OCI-M1 (cell line): ENCODE measurements at places on chromosomes 12 and 14.
A peak's percentile ranks its signal among the peaks of the same experiment; 100 is the strongest.

DNA sequence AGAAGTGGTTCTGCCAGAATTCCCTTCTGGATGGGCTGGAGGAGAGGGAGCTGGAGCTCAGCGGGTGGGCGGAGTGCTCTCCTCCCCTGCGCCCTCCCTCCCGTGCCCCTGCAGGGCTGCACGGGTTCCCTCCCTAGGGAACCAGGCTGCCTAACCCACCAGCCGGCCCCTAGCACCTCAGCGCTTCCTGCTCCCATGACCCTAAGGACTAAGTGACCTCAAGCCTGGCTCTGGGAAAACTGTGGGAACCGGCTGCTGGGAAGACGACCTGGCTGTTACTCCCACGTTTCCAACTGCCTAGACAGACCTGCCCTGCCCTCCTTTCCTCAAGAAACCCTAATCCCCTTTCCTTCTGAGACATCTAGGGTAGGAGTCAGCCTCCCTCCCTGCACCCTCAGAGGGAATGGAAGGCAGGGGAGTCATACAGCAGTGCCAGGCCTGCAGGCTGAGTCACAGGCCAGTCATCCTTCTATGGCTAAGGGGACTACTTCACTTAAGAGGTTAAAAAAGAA, 31.5 kb downstream of the SLC6A12 start:
- peak; percentile 31 for DNase-seq

- DNase-seq: peak; percentile 18
These were observed 131.4 kb upstream of the CCDC175 start for GRCh38 chr14:59707778-59708561.

- no peak for DNase-seq
These were observed 580.1 kb upstream of the SEL1L start for GRCh38 chr14:82113710-82114109.

- DNase-seq: no peak
These were observed 15.8 kb upstream of the NPFF start for GRCh38 chr12:53523131-53523530.

- peak; percentile 63 for DNase-seq
These were observed 562 bp upstream of the GLIPR1L2 start for GRCh38 chr12:75390156-75390898.

DNA sequence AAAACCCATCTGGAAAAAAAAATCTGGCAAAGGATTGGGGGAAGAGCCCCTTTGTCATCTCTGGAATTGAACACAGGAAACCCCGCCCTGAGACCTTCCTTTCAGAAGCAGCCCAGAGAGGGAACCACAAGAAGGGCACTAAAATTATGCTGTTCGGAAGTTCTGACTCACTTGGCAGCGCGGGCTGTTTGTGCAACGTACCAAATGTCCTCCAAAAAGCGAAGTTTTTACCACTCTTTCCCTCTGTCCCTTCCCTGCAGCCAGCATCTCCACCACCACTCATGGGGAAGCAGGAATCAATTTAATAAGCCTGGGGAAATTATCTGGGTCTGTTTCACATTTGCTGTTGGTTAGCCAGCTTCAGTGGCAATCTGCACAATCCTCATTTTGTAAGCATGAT, 3.2 kb upstream of the SYNE3 start:
- peak; percentile 25 for DNase-seq

DNA sequence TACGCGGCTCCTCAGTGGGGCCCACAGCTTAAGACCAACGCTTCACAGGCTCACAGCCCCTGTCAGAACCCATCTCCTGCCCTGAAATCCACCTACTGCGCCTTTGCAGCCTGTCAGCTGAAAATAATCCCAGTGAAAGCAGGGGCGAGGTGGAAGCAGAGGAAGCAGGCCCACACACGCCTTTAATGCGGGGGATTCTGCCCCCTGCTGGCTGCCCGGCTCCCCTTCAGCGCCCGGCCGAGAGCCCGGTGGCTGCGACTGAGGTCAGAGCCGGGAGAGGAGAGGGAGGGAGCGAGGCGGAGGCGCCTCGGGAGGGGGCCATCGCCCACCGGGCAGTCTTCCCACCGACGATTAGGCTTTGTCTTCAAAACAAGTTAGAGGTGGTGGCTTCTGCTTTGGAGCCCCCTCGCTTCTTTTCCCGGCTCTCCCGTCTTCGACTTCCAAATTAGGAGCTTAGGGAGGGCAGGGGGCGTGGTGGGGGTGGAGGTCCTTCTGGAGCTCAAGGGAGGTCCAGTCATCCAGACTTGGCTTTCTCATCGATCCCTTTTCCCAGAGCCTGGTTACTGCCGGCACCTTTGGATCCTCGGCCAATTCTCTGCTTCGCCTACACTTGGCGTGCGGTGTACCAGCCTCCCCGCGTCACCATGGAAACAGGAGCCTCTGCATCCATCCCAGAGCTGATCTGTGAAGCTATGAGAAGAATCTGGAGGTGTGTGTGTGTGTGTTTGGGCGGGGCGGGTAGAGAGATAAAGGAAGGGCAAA, 25.2 kb upstream of the RND1 start:
- peak; percentile 86 for DNase-seq

DNA sequence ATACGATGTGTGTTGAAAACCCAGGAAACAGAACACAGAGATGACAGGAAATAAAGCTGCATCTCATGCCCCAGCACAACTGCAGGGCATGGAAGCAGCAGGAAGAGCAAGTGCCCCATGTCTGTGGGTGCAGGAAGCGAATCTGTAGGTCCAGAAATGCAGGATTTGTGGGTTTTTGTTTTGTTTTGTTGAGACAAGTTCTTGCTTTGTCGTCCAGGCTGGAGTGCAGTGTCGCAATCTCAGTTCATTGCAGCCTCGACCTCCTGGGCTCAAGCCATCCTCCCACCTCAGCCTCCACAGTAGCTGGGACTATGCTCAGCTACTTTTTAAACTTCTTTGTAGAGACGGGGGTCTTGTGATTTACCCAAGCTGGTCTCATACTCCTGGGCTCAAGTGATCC, 6.2 kb upstream of the RPS6KL1 start:
- no peak for DNase-seq

DNA sequence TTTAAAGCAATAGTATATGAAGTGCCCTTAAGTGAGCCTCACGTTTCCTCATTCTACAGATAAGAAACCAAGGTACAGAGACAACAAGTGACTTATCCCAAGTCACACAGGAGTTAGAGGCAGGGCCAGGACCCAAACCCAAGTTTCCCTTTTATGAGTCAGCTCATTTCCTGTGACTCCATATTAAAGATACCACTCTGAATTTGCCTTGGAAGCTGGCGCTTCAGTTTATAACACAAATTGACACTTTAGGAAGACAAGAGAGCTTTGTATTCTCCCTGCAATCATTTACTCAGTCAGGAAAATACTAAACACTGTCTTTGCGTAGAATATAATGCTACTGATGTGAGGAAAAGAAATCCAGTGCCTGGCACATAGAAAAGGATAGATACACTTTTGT, 43.2 kb downstream of the MYBPC1 start:
- no peak for DNase-seq

GRCh38 chr12:52347016-52347415, 20.3 kb downstream of the KRT85 start:
- DNase-seq: no peak

DNA sequence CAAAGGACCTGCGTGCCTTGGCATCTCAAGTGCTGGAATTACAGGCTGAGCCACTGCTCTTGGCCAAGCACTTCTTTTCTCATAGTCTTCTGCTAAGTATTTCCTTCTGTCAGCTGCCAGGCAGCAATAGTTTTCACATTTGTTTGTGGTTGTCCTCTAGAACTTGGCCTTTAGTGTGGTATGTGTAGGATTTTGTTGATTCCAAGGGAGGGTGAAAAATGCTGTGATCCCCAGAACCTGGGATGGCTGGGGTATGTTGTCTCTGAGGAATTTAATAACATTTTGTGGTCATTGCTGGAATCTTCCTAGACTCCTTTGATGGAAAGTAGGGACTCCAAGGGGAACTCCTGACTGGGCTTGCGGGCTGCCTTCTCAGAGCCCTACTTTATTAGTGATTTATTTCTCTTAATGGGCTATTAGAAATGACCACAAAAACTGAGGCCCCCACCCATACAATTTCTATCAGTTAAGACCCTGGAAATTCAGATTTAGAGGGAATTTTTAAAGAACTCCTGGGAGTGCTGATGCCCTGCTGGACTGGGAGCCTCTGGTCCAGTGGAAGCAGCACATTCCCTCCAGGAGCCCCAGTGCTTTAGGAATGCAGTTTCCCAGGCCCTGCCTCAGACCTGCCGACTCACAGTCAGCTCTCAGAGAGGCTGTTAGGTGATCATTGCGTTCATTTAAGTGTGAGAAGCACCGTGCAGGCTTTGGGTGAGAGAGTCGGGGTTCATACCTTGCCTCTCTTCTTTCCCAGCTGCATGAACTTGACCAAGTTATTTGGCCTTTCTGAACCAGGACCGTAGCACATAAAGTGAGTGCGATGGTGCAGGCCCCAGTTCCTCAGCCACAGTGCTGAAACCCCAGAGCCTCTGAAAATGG, 22.7 kb downstream of the TRAF3 start:
- DNase-seq: no peak

DNA sequence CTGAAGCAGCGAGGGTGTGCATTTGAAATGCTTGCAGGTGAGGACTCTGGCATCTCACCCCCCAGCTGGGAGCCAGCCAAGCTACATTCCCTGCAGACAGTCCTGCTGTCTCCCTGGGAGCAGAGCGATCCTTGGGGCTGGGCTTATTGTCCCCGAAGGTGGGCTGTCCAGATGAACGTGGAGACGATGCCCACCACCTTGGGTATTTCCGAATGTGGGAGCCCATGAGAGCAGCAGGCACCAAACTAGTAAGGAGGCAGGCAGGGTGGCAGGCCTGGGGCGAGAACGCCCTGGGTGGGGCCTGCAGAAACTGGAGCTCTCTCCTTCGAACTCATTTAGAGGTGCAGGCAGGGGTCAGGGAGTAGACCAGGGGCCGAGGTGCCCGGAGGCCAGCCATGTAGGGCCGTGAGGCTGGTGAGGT, 18.5 kb downstream of the ZBTB42 start:
- DNase-seq: no peak

- no peak for DNase-seq
These were observed 90.3 kb downstream of the IGF1 start for GRCh38 chr12:102390068-102390467.

DNA sequence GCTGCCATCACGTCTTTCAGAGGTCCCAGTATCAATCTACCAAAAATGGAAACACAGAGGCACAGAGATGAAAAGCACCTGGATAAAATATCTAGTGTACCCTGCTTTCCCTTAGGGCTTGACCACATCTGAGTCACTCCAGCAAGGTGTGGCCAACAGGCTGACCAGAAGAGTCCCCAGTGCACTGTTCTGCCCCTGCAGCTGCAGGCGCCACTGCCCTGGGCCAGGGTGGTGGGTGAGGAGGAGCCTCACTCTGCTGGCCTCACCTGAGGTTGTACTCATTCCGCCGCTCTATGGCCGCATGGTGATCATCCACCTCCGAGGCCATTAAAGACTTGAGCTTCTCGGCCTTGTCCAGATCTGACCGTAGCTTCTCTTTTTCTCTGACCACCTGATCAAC, 60.4 kb downstream of the NIN start:
- no peak for DNase-seq

- DNase-seq: no peak
These were observed 89.1 kb upstream of the NUDT4 start for GRCh38 chr12:93288626-93289025.

GRCh38 chr14:69561893-69562292, 12.8 kb downstream of the CCDC177 start:
- no peak for DNase-seq

DNA sequence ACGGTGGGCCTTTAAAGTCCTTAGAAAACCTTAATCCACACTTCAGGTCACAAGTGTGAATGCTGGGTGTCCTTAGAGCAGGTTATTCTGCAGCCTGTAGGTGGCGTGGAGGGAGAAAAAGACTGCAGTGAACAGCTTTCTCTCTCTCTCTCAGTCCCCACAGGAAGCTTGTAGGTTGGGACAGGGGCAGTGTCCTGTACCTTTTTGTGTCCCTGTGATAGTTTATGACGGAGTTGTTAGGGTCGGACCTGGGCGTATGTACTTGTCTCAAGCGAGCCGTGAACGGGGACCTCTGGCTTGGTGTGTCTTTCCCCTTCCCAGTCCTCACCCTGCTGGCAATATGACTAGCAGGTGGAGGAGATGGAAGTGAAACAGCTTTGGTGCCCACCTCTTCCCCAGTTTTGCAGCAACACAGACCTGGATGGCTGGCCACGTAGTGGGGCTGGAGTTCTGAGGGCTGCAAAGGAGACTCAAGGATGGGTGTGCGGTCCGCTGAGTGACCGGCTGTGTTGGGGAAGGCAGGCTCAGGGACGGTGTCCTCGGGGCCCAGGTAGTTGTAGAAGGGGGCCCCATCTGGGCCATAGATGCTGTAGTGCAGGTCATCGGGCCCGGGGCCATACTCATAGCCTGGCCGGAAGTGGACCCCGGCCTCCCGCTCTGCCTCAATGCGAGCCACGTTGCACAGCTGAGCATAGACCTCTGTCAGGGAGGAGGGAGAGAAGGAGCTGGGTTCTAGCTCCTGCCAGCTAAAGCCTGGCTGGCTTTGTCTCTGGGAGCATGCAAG, 8.9 kb downstream of the ISCA2 start:
- peak; percentile 67 for DNase-seq

DNA sequence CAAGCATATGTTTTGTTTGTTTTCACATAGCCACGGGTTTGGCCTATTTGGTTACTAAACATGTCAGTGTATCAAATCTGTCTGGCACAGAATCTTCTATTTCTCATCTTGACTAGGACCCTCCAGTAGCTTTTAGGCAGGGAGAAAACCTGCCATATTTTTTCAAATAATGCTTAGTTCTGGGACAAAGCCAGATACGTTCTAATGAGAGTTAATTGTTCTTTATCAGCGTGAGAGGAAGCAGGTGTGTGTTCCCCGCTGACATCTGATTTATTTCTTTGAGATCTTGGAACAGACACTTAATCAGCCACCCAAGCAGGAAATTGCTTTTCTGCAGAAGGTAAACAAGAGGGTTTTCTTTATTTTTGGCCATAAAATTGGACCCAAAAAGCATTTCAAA, 54.8 kb downstream of the GOLGA5 start:
- DNase-seq: no peak
